ENCODE measurements at places on chromosomes 13 and 19.
A peak's percentile ranks its signal among the peaks of the same experiment; 100 is the strongest.

GRCh38 chr19:8938576-8938975 lies 71.6 kb downstream of the MUC16 start:
- DNase-seq: no peak

- no peak for DNase-seq
Observed at GRCh38 chr13:37914781-37915391, 45.3 kb upstream of the TRPC4 start.

DNA sequence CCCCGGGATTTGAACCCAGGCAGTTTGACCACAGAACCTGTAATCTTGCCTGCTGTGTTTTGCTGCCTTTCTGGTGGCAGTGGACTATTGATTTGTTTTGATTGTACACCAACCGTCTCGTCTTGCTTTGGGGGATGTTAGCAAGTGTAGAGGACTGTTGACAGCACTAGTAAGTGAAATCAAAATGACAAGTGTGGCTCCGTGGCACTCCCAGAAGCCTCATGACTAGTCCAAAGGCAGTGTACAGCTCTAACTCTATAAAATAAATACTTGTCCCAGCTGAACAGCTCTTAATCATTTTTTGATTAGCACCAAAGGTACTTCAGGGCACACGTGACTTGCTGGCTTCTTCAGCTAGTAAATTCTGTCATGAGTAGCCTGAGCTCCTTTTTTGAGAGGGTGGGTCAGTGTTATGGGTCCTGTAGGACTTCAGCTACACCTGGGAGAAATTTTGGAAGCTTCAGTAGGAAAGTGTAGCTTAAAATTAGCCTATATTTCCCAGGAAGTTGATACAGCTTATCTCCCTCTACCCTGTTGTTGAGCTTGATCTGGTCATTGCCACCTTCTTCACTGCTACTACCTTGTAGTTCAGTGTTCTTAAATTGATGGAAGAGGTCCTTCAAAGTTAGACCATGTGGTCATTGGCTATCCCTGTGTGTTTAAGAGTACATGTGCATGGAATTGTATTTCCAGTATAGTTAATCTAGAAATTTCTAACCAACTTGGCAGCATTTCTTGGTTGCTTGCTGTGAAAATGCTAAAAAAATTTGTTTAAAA lies 15.1 kb downstream of the TM9SF2 start:
- no peak for DNase-seq

GRCh38 chr19:28239270-28239669 lies 973.7 kb downstream of the UQCRFS1 start:
- no peak for DNase-seq

GRCh38 chr19:34041925-34042521 lies 130.3 kb upstream of the LSM14A start:
- DNase-seq: peak; percentile 34

- DNase-seq: peak; percentile 92
Observed at GRCh38 chr13:43786766-43787517, at the start of gene ENOX1. ENOX1 (minus strand) TSS chr13:43786972.

GRCh38 chr19:11612816-11613511 lies 15.7 kb downstream of the ZNF627 start:
- DNase-seq: no peak

GRCh38 chr19:19280561-19280960 lies 7.5 kb upstream of the TM6SF2 start:
- DNase-seq: no peak

DNA sequence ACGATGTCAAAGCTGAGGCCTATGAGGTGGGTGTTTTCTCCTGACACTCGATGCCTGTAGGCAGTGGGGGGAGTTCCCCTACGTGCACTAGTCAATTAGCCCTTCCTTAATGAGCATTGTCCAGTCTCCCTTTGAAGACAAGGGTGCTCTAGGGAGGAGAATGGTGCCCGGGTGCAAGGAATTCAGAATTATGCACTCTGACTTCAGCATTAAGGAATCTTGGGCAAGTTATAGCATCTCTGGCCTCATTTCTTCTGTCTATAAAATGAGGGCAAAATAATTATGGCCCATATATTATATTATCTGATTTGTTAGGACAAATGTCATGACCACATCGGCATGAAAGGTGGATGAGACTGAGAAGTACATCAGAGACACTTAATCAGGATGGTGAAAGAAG lies 82.1 kb upstream of the SLC7A1 start:
- no peak for DNase-seq

DNA sequence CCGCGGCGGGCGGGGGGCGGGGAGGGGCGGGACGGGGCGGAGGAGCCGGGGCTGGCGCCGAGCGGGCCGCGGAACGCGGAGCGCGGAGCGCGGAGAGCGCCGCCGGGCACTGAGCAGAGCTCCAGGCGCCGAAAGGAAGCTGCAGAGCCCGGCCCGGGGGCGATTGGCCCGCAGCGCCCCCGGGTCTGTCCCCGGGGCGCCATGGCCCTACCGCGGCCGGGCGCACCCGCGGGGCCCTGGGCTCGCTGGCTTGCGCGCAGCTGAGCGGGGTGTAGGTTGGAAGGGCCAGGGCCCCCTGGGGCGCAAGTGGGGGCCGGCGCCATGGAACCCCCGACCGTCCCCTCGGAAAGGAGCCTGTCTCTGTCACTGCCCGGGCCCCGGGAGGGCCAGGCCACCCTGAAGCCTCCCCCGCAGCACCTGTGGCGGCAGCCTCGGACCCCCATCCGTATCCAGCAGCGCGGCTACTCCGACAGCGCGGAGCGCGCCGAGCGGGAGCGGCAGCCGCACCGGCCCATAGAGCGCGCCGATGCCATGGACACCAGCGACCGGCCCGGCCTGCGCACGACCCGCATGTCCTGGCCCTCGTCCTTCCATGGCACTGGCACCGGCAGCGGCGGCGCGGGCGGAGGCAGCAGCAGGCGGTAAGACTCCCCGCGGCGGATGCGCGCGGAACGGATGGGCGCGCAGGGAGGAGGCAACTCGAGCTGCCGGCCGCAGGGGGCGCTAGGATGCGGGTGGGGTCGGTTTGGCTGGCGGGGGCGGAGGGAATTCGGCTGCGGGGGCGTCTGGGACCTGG lies at the start of gene PDE4A:
Gene PDE4A (plus strand): TSS at position 95 of the 796 bp plus-strand sequence. CDS start 227 bp downstream, at position 322.
- DNase-seq: no peak

GRCh38 chr13:99296398-99296797 lies 10.8 kb downstream of the GPR183 start:
- DNase-seq: no peak

Measured in right hindlimb (tissue), 1 donor.